Central memory CD4-positive, alpha-beta T cell (primary cell): ENCODE measurements at places on chromosomes 1 and 21.

- DNase-seq = no peak
These were observed 451.0 kb upstream of the RGS18 start for GRCh38 chr1:191707288-191707687.

- DNase-seq = no peak
These were observed 112.5 kb downstream of the PBX1 start for GRCh38 chr1:164671323-164671965.

DNA sequence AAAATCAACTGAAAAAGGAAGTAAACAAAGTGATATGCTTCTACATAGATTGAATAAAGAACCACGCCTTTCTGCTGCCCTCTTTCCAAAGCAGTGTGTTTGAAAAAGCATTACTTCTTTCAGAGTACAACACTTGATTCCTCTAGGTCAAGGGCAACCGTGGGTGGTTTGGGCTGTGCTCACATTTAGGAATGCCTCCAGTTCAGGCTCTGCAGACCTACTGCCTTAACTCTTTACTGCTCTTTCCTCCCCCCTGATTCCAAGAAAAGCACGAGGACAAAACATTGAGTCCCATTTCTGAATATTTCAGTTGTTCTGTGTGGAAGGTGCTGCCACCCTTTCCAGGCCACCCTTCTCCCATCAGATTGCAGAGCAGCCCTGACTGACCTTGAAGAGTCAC is 45.2 kb downstream of the ADAMTS1 start:
- DNase-seq = no peak

DNA sequence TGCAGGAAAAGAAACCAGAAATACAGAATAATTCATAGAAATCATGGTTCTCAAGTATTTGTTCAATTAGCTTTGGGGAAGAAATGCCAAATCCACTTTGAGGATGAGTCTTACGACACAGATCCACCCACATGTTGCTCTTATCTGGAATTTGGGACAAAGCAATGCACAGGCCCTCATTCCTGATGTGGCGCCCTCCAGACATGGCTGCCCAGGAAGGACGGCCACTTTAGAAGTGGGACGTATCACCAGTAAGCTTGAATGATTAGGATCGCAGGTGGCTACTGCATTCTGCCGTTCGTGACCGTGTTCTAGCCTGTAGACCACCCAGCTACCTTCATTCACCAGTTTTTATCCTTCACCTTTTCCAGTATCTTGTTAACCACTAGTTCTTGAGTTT is 20.1 kb upstream of the NCMAP start:
- no peak for DNase-seq

DNA sequence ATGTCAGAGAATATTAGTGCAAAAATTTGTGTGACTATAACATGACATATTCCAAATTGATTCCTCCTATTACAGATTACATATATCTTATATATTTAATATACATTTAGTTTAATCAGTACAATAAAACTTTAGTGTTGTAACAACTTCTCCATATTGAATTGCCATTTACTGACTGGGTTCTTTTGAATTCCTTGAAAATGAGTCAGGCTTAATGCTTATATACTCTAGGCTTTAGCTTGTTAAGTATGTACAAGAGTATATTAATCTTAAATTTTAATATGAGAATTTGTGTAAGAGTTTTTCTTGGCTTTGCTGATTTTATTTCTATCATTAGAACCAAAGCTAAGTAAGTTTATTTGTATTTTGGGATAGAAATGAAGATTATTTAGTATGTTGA is 40.3 kb downstream of the XPR1 start:
- DNase-seq = no peak
